ENCODE measurements at places on chromosomes 7 and 10.

DNA sequence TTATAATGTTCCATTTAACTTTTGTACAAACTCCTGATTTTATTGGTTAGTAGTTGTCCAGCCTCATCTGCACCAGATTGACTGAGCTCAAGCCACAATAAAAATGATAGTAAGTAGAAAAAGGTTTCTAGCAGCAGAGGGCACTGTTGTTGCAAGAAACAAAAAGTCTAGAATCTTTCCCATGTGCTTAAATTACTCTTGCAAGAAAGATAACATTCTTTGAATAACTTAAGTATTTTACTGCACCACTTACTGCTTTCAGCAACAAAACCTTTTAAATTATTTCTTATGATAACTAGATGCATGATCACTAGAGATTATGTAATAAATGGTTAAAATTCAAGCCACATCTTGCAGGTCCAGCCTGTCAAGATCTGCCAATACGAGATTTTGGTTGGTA is 27.0 kb downstream of the LMOD2 start:
- H3K36me3 ChIP-seq: no peaks in the 10 kb centered on the region
- H3K4me3 ChIP-seq: no peak overlapping the region
- no peak for DNase-seq
- H3K27me3 ChIP-seq: no peaks in the 10 kb centered on the region
- H3K27ac ChIP-seq: no peak overlapping the region

GRCh38 chr7:12030116-12030515 is 181.0 kb upstream of the TMEM106B start:
- H3K27me3 ChIP-seq: no peaks in the 10 kb centered on the region
- H3K4me1 ChIP-seq: no peaks in the 10 kb centered on the region
- H3K36me3 ChIP-seq: no peaks in the 10 kb centered on the region
- DNase-seq: no peak
- H3K27ac ChIP-seq: no peak overlapping the region

DNA sequence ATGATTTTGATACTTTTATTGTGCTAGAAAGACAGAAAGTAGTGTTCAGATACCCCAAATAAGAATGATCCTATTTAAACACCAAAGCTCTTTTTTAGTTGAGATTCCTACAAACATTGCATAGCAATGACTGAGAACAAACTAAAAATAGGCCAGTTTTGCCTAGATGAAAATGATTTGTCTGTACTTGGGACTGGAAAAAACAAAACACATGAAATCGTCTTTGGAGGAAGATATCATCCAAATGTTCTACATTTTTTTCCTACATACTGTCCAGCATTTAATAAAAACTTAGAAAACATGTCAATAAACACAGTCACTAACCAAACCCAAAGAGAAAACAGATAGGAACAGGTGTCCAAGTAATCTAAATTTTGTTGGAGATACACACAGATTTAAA is 111.6 kb upstream of the MEOX2 start:
- H3K4me3 ChIP-seq: no peak overlapping the region
- DNase-seq: no peak
- no peaks in the 10 kb centered on the region for H3K4me1 ChIP-seq
- no peaks in the 10 kb centered on the region for H3K36me3 ChIP-seq
- no peak overlapping the region for H3K27ac ChIP-seq

DNA sequence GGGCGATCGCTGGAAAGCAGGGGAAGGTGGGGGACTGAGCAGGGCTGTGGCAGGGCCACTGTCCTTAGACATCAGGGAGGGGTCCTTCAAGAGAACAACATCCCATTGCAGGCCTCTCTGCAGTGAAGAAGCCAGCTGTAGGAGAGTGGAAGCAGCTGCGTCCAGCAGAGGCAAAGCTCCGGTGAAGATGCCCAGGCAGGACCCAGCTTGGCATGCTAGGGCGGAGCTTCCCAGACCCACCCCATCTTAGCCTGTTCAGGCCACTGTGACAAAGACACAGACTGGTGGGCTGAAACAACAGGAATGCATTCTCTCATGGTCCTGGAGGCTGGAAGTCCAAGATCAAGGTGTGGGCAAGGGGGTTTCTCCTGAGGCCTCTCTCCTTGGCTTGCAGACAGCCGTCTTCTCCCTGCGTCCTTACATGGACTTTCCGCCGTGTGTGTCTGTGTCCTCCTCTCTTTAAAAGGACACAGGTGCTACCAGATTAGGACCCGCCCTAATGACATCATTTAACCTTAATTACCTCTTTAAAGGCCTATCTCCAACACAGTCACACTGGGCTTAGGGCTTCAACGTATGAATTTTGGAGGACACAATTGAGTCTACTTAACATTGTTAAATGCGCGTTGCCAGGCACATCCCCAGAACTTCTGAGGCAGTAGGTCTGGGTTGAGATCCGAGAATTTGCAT is 178.1 kb upstream of the GRB10 start:
- no peaks in the 10 kb centered on the region for H3K36me3 ChIP-seq
- H3K4me1 ChIP-seq: peaks cover 41% of the 10 kb centered on the region
- no peaks in the 10 kb centered on the region for H3K27me3 ChIP-seq
- no peak overlapping the region for H3K27ac ChIP-seq
- DNase-seq: no peak

DNA sequence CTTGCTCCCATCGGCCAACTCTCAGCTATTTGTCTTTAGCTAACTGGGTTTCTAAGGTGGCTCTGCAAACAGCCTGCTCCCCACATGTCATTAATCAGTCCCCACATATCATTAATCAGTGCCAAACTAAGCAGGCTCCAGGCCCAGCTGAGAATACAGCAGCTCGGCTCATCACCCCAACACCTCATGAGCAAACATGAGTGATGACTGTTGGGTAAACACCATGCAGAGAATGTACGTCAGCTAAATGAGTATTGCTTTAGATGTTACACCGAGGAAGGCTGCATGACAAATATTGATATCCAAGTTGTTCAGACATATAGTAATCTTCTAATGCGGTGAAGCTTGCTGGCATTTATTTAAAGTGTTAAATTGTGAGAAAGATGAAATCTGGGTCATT is 187.5 kb upstream of the AOAH start:
- no peaks in the 10 kb centered on the region for H3K36me3 ChIP-seq
- no peak overlapping the region for H3K4me3 ChIP-seq
- no peak overlapping the region for H3K27ac ChIP-seq

- H3K27me3 ChIP-seq: peaks cover 5% of the 10 kb centered on the region
- no peak for DNase-seq
- no peak overlapping the region for H3K27ac ChIP-seq
- no peaks in the 10 kb centered on the region for H3K4me1 ChIP-seq
These were observed 21.4 kb downstream of the PLPP4 start for GRCh38 chr10:120478386-120478785.

- no peak for DNase-seq
- no peaks in the 10 kb centered on the region for H3K27me3 ChIP-seq
- no peak overlapping the region for H3K27ac ChIP-seq
- H3K4me3 ChIP-seq: no peak overlapping the region
- no peaks in the 10 kb centered on the region for H3K36me3 ChIP-seq
These were observed 500.4 kb downstream of the MAGI2 start for GRCh38 chr7:78953090-78953489.

GRCh38 chr10:96656839-96657238 is 63.5 kb downstream of the PIK3AP1 start:
- no peak overlapping the region for H3K4me3 ChIP-seq
- peaks cover 1% of the 10 kb centered on the region for H3K36me3 ChIP-seq
- H3K4me1 ChIP-seq: peaks cover 19% of the 10 kb centered on the region
- DNase-seq: no peak

- H3K27me3 ChIP-seq: no peaks in the 10 kb centered on the region
- no peak overlapping the region for H3K4me3 ChIP-seq
- H3K4me1 ChIP-seq: peaks cover 30% of the 10 kb centered on the region
- DNase-seq: peak; percentile 81
These were observed 50.6 kb downstream of the PWWP2B start for GRCh38 chr10:132447446-132448247.

GRCh38 chr10:124534231-124534798 is 72.7 kb downstream of the LHPP start:
- H3K4me1 ChIP-seq: peaks cover 6% of the 10 kb centered on the region
- H3K4me3 ChIP-seq: no peak overlapping the region
- DNase-seq: no peak

DNA sequence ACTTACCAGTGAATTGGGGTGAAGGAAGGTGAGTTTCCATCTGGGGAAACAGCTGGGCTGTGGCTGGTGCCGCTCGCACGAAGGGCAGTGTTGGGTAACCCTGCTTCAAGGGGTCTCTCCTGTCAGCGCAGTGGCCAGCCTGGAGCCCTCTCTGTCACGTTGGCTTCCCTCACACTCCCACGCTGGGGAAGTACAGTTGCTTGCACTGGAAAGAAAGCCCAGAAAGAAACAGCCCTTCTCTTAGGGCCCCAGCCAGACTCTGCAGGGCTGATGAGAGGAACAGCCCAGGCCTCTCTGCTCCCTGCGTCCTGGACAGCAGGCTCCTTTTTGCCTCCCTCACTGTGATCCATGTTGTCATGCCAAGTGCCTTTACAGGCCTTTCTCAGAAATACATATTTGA is 40.3 kb upstream of the TRIM8 start:
- no peaks in the 10 kb centered on the region for H3K4me1 ChIP-seq
- H3K27me3 ChIP-seq: no peaks in the 10 kb centered on the region

DNA sequence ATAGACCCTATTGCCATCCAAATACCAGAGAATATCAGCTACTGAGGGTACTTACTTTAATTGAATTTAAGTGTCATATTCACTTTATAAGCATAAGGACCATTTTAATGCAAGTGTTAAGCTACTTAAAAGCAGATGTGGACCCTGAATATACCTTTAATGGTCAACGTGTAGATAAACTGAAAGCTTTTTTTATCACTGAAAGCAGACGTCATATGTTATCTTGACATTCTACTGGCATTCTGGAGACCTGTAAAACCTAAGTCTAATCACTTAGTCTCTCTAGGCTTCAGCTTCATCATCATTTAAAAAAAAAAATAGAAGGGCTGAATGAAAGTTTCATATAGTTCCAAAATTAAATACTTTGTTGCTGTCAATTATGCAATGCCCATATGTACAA is 116.5 kb downstream of the ELAPOR2 start:
- no peaks in the 10 kb centered on the region for H3K4me1 ChIP-seq
- no peak for DNase-seq
- no peaks in the 10 kb centered on the region for H3K36me3 ChIP-seq
- no peak overlapping the region for H3K4me3 ChIP-seq
- no peaks in the 10 kb centered on the region for H3K27me3 ChIP-seq

DNA sequence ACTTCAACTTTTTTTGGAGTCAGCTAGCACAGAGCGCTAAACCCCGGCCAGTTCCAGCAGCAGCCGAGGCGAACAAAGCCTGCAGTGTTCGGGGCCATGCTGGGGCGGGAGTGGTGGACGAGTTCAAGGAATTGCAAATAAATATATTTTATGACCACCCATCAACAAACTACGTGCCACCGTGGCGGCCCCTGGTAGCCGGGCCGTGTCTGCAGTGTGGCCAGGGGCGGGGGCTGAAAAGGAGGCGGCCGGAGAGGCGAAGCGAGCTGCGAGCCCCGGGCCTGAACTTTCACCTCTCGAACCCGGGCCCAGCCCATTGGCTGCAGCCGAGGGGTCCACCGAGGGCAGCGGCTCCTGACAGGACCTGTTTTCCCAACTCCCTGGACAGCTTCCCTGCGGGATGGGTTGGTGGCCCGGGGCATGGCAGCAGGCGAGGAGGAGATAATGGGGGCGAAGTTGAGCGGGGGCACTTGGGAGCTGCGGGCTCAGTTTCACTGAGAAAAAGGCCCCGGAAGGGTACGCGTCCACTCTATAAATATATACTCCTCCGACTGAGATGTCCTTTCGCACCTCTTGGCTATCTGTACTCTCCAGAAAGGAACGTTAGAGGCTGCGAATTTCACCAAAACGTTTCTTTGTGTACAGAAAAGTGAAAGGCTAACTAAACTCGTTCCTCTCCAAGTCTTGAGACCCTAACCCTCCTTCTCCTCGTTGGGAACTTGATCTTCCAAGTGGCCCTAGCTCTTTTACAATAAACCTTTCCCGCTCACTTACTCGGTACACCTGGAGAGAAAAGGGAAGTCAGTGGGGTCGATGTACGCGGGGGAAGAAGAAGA is 164.6 kb upstream of the PPP1R3A start:
- peaks cover 35% of the 10 kb centered on the region for H3K4me1 ChIP-seq
- H3K4me3 ChIP-seq: no peak overlapping the region
- no peaks in the 10 kb centered on the region for H3K27me3 ChIP-seq
- H3K27ac ChIP-seq: peak overlapping the region; percentile 22
- H3K36me3 ChIP-seq: no peaks in the 10 kb centered on the region

DNA sequence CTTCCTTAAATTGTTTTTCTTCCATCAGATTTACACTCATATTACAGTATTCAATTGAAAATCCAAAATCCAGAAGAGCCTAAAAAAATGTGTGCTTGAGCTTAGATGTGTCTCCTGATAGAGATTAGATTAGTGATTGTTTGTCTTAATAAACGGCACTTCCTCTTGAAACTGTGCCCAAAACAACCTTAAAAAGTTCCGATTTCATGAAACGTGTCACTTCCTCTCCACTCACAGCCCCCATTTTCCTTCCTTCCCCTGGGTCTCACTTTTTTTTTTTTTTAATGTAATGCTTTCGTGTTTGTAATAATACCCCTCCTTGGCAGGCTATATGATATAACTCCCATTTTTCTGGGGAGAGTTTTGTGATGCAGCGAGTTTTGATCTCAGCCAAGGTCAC is 114.8 kb upstream of the ADO start:
- H3K27me3 ChIP-seq: no peaks in the 10 kb centered on the region
- H3K4me3 ChIP-seq: no peak overlapping the region
- H3K36me3 ChIP-seq: no peaks in the 10 kb centered on the region
- DNase-seq: no peak
- H3K27ac ChIP-seq: no peak overlapping the region

GRCh38 chr10:68897336-68897741 is 3.8 kb upstream of the DDX50 start:
- H3K27ac ChIP-seq: no peak overlapping the region
- H3K4me1 ChIP-seq: peaks cover 13% of the 10 kb centered on the region
- no peaks in the 10 kb centered on the region for H3K27me3 ChIP-seq
- H3K4me3 ChIP-seq: no peak overlapping the region
- no peaks in the 10 kb centered on the region for H3K36me3 ChIP-seq
- DNase-seq: peak; percentile 37
